ENCODE measurements at places on chromosomes 4 and X.

DNA sequence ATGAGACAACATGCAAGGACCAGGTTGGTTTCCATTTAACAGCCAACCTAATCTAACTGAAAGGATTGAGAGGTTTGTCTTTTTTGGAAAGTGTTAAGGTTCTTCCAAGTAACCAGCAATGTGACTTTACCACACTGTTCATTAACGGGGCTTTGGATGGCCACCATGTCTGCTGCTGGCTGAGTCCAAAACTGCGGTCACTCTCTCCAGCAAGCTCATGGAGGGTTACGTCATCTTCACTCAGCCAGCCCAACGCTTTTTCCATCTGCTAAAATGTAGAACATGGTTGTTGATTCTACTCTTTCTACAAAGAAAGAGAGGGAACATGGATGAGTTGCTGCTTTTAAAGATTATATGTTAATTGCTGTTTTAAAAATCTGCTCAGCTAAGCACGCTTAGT is 11.0 kb downstream of the PKD2 start:
- no peak for DNase-seq

DNA sequence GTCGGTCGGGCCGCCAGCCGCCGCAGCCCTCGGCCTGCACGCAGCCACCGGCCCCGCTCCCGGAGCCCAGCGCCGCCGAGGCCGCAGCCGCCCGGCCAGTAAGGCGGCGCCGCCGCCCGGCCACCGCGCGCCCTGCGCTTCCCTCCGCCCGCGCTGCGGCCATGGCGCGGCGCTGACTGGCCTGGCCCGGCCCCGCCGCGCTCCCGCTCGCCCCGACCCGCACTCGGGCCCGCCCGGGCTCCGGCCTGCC is 213 bp downstream of the NFKB1 start:
- DNase-seq = no peak

DNA sequence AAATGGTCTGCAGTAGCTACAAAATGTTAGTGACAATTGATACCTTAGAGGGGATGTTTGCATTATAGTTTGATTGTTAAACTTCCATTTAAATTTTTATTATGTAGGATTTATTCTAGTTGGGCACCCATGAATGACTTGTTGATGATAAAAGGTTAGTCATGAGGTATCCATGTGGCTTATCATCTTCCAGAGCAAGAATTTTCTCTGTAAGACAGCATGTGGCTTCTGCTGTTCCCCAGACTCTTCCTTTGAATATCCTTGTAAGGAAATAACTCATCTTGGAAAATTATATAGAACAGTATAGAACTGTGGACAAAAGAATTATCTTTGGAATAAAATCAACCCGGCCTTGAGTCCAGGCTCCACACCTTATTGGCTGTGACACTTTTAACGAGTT is 40.1 kb upstream of the KLHL8 start:
- no peak for DNase-seq

DNA sequence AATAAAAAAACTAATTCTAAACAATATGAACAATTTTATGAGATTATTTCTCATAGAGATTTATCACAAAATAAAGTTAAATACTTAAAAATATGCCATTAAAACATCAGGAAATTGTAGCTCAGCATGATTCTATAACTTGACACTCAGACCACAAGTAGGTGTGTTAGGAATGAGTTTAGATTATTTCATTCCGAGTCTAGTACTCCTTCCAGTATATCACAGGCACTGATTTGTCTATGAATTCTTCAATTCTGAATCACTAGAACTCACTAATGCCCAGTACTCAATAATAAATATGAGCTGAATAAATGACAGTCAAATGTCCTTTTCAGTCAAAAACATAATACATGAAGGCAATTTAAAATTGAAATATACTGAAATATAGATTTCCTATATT is 22.2 kb downstream of the BOD1L1 start:
- DNase-seq = no peak

GRCh38 chr4:152462695-152463094 is 73.2 kb downstream of the FBXW7 start:
- no peak for DNase-seq

DNA sequence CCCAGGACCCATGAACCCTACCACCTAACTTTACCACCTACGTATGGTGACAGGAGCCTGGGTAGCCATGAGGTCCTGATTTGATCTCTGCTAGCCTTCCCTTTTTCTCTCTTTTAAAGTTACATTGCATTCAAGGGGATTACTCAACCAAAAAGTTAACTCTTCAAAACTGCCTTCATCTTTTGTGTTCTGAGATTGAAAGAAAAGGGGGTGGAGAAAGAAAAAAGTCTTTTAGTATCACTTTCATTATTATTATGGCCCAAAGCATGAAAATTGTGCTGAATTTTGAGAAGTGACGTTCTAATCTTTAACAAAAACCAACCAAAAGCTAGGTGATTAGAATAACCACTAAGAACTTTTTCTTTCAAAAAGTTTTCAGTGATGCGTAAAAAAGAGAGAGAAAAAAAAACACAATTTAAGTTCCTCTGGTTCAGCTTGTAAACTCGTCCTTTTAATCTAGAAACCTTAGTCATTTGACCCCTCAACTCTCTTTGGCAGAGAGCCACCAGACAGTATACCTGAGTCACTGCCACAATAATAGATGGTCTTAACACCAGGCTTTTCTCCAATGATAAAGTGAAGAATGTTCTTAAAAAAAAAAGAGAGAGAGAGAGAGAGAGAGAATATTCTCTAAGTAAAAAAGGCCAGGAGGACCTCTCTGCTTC is 347.4 kb upstream of the FGF13 start:
- no peak for DNase-seq

GRCh38 chrX:71227370-71228062 is 4.5 kb downstream of the GJB1 start:
- DNase-seq = no peak

DNA sequence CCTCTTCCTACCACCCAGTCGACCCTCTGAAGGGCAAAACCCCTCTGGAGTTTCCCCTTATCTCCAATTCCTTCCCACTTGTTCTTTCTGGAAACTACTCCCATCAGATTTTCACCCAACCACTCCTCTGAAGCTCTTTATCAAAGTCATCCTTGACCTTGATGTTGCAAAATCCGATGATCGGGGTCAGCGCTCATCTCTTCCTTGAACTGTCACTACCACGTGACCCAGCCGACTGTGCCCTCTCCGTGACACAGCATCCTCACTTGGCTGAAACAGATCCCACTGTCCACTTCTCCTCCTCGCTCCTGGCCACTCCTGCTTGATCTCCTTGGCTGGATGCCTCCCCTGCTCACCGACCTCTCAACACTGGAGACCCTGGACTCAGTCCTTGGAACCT is 1.1 kb downstream of the CFAP99 start:
- no peak for DNase-seq

DNA sequence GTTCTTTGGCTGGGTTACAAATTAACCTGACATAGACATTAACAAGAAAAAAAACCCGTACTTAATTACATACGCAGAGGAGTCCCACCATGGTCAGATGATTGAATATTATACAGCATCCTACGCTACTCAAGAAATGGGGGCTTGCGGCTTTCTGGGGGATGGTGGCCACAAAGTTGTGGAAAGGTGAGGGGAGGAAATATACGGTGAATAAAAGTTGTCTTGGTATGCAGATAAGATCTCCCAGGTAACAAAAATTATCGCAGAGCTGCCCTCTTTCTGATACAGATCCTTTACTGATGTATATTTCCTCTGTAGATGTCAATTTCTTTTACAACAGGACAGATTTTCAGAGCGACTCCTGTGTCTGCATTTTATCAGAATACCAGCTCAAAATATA is 890 bp downstream of the DCAF16 start:
- peak; percentile 21 for DNase-seq

GRCh38 chrX:53714580-53715345 is 28.2 kb upstream of the HUWE1 start:
- peak; percentile 85 for DNase-seq

DNA sequence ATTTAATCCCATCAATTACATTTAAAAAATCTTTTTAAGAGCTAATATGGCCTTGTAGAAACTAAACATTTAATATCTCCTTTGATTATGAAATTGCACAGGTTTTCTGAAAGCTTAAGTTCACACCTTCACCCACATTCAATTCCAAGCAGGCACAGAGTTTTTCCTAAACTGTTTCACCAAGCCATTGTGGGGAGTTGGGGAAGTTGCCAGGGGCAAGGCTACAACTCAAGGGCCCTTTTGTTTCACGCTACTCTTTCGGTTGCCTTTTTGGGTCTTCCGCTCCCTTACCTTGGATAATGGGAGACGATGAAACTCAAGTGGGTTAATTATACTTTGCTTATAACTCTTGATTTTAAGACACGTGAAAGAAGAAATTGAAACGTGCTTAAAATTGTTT is 33.3 kb downstream of the APBB2 start:
- DNase-seq = no peak

- no peak for DNase-seq
Observed at GRCh38 chr4:157674699-157675098, 454.2 kb downstream of the GRIA2 start.

GRCh38 chr4:168854350-168854921 is 155.6 kb downstream of the CBR4 start:
- DNase-seq = no peak

DNA sequence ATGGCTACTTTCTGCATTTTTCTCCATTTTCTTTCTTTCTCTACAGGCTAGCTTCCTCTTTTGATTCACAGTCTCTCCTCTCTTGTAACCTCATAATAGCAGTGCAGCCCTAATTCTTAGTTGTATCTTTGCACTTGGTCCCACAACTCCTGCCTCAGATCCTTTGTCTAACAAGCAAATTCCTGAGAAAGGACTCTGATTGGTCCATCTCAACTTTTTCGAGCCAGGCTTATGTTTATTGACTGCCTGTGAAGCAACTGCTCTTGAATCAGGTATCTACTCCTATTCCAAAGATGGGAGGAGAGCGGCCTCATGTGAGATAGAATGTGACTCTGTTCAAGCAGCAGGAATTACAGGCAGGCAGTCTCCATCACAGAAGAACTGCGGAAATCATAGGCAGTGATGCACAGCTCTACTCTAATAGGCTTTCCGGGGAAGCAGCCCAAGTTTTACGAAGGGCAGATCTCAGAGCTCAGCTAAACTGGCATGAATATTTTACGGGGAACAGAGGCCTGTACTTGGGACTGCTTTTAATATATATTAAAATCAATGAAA is 123.5 kb downstream of the GABRB1 start:
- DNase-seq = no peak

- no peak for DNase-seq
Observed at GRCh38 chr4:21709031-21709430, 239.5 kb downstream of the KCNIP4 start.

- no peak for DNase-seq
Observed at GRCh38 chrX:152819732-152820131, 10.8 kb downstream of the CETN2 start.

GRCh38 chr4:23878912-23879732 is 10.7 kb downstream of the PPARGC1A start:
- no peak for DNase-seq

GRCh38 chrX:51876441-51876840 is 17.0 kb upstream of the MAGED1 start:
- DNase-seq = no peak

DNA sequence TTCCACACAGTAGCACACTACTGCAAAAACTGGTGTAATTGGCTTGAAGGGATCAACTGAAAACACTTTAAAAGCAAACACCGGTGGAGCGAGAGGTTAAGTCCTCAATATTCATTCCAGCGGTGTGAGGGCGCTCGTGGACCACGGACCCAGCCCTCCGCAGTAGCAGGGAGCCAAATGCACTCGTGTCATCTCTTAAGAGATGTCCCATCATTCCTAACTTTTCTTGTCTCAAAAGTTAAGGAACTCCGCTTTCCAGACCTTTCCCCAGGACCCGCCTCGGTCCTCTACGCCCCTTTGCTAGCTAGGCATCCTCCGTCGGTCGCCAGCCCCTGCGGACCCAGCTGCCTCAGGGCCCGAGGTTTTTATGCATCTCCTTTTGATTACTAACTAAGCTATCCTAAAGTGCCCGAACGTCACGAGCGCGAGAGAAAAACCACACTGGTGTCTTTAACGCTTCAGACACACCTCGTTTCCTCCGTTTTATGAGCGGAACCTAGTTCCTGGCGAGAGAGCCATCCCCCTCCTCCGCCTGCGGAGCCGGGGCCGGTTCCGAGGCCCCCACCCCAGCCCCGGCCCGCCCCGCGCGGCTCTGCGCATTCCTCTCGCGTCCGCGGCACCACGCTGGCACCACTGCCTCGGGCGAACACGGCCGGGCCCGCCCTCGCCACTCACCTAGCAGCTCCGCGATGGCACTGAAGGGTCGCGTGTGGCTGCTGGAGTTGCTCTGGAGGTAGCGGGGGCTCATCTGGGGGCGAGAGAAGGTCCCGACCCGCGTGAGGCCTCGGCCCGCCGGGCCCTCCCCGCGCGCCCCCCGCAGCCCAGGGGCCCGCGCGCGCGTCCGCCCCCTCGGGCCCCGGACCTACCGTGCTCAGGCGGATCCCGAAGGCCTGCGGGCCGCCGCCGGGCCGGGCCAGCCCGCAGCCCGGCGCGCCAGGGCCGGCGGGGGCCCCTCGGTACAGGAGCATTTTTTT is 723 bp downstream of the MORC4 start:
- peak; percentile 50 for DNase-seq

DNA sequence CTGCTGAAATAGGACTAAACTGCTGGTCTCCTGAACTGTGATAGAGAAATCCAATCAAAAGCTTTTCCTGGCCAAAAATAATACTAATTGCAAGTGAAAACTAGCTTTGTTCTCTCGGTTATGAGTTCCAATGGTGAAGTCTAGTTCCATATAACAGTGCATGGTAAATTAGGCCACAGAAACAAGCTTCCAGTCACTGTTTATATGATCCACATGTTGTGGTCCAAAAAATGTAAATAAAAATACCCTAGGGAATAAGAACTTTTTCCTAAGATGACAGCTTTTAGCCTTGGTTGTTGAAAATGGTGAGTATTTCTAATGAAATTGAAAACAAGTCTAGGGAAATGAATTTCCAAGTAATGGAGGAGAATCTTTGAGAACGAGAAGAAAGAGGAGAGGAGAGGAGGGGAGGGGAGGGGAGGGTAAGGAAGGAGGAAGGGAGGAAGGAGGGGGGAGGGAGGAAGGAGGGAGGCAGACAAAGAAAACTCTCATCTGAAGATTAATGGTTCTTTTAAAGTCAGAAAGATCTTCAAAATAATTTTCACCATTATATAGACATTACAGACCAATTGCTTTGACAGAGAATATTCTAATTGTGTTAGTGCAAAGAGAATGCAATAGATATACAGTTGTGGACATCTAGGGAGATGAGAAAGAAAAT is 26.1 kb downstream of the PALLD start:
- DNase-seq = no peak

DNA sequence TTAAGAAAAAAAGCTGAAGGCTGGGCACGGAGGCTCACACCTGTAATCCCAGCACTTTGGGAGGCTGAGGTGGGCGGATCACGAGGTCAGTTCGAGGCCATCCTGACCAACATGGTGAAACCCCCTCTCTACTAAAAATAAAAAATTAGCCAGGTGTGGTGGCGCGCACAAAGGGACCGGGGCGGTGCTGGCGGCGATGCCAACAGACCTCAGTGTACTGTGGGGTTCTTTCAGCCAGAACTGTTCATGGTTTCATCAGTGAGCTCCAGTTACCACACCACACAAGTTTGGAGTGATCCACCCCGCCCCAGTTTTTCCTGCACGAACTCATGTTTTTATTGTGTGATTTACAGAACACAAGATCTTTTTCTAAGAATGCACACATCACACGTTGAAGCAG is 21.2 kb upstream of the IRAK1 start:
- DNase-seq = no peak

GRCh38 chr4:66169341-66169740 is 499.1 kb upstream of the EPHA5 start:
- no peak for DNase-seq
